Mesenteric fat pad (tissue), 1 donor: ENCODE measurements at places on chromosomes 2 and 18.

DNA sequence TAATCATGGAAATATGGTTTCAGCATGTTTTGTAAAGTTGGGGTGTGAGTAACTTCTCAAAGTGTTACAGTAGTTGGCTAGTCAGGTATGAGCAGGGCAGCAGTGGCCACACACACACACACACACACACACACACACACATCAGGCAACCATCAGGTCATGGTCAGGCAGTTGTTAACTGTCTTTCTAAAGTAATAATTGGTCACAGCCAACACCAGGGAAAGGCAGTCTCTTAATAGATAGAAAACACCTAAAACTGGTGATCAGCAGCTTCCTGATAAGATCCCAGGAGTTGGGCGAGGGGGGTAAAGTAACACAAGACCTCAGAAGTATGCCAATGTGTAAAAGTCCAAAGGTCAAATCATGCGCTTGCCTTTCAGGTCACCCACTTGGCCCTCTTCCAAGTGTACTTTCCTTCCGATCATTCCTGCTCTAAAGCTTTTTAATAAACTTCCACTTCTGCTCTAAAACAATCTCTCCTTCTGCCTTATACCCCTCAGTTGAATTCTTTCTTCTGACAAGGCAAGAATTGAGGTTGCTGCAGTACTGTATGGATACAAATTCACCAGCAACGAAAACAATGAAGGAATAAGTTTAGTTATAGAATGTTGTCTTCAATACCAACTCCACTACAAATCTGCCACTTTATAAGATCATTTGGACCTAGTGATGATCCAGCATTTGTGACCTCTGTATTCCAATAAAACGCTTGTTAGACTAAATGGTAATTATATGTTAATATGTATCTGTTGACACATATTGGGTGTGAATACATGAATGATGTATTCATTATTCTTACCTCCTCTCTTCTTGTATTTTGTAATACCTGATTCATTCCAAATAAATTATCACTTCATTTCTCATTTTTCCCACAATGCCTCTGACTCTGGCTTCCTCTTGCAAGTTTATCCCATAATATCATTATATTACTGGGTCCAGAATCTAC, 254.3 kb downstream of the METTL4 start:
- no peak for DNase-seq

- DNase-seq: no peak
Measured at GRCh38 chr2:177265824-177266817, 1.6 kb upstream of the NFE2L2 start.

- DNase-seq: no peak
Measured at GRCh38 chr2:135451966-135452365, 79.1 kb downstream of the ZRANB3 start.

GRCh38 chr2:24730481-24730880, 62.7 kb downstream of the PTRHD1 start:
- no peak for DNase-seq

- DNase-seq: no peak
Measured at GRCh38 chr2:16882706-16883105, 217.1 kb upstream of the CYRIA start.

- no peak for DNase-seq
Measured at GRCh38 chr2:188235364-188235763, 56.3 kb upstream of the GULP1 start.

DNA sequence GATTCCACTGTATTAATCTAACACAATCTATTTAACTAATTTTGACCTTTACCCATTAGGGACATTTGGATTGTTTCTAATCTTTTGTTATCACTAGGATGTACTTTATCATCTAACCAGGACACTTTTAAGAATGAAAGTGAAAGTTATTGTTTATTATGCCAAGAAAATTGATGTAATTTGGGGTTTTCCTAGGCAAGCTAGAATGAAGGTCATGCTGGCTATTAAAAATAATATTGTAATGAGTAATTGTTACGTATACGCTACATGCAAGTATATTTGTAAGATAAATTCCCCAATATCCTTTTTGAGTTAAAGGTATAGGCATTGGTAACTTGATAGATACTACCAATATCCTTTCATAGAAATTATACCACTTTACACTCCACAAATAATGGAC, 74.6 kb downstream of the COL5A2 start:
- no peak for DNase-seq

- DNase-seq: no peak
Measured at GRCh38 chr2:88248280-88248828, 78.2 kb downstream of the THNSL2 start.

DNA sequence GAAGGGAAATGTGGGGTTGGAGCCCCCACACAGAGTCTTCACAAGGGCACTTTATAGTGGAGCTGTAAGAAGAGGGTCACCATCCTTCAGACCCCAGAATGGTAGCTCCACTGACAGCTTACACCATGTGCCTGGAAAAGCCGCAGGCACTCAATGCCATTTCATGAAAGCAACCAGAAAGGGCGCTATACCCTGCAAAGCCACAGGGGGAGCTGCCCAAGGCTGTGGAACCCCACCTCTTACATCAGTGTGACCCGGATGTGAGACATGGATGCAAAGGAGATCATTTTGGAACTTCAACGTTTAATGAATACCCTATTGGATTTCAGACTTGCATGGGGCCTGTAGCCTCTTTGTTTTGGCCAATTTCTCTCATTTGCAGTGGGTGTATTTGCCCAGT, 694.7 kb downstream of the CBLN2 start:
- DNase-seq: no peak

- no peak for DNase-seq
Measured at GRCh38 chr2:57516698-57517340, 529.8 kb upstream of the VRK2 start.

- no peak for DNase-seq
Measured at GRCh38 chr2:106812841-106813240, 73.1 kb downstream of the ST6GAL2 start.

GRCh38 chr2:191693778-191694177, 15.8 kb downstream of the NABP1 start:
- DNase-seq: no peak

GRCh38 chr18:9587924-9588323, 26.4 kb downstream of the PPP4R1 start:
- DNase-seq: no peak
